Activated naive CD8-positive, alpha-beta T cell treated with anti-CD3 and anti-CD28 coated beads for 36 hours (primary cell): ENCODE measurements at places on chromosomes 1 and 21. TPM values are rescaled to one million over a fixed set of nuclear protein-coding genes. Genes with fewer than 3 reads are reported as not detected.

GRCh38 chr1:209546390-209547085 lies 37.0 kb upstream of the CAMK1G start:
- peaks cover 4% of the 10 kb centered on the region for H3K4me1 ChIP-seq
- no peak overlapping the region for H3K27ac ChIP-seq

DNA sequence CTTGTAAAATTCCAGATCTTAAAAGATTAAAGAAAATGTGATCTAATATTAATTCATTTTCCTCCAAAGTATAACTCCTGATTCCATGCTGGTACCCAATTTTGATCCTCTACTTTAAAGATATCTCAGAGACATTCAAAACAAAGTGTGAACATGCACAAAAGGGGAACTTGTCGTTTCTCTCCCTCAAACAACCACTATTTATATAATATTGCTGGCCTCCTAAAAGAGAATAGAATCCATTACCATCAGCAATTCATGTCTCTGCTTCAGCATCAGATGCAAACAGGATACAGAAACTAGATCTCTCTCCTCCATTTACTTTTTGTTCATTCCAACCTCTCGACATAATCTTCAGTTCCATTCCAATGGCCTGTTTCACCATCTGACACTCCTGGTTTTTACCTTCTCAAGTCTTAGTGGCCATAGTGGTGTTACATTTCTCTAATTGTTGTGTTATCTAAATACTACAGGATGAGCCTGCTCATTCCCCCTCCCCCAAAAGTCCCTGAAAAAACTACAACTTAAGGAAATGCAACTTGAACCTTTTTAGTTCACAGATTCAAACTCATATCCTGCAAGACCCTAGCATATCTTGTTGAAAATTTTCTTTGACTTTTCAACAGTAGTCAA lies 4.1 kb downstream of the NRIP1 start:
- no peak for DNase-seq
- H3K36me3 ChIP-seq, result peaks cover 8% of the 10 kb centered on the region
- H3K4me1 ChIP-seq, result peaks cover 66% of the 10 kb centered on the region
- no peaks in the 10 kb centered on the region for H3K27me3 ChIP-seq

GRCh38 chr1:197850042-197850441 lies 52.4 kb upstream of the C1orf53 start:
- no peak overlapping the region for H3K27ac ChIP-seq
- H3K27me3 ChIP-seq, result peaks cover 3% of the 10 kb centered on the region
- H3K4me3 ChIP-seq, result no peak overlapping the region

- peaks cover 45% of the 10 kb centered on the region for H3K4me1 ChIP-seq
- H3K4me3 ChIP-seq, result peak overlapping the region; percentile 82
- H3K27me3 ChIP-seq, result no peaks in the 10 kb centered on the region
- H3K36me3 ChIP-seq, result peaks cover 18% of the 10 kb centered on the region
- no peak for DNase-seq
Observed at GRCh38 chr21:43728154-43728466, 9.2 kb downstream of the PDXK start.

DNA sequence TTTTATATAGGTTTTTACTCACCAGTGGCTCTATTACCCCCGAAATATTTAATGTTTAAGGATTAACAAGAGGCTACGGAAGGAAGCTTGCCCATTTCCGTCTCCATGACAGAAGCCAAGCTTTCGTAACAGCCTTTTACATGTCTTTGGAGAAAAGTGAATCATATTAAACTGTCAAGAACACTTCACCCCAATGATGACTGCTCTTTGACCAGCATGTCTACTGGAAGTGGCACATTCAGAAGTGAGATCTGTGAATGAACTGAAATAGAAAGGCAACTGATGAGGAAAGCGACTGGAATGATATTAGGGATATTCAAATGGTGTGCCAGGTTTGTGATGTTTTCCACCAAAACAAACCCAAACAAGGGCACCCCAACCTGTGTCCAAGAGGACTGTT lies 8.5 kb upstream of the PRDM15 start:
- H3K36me3 ChIP-seq, result no peaks in the 10 kb centered on the region
- no peak overlapping the region for H3K27ac ChIP-seq
- no peak for DNase-seq
- H3K4me1 ChIP-seq, result no peaks in the 10 kb centered on the region

GRCh38 chr21:32089766-32090165 lies 189.1 kb downstream of the MIS18A start:
- H3K36me3 ChIP-seq, result no peaks in the 10 kb centered on the region
- no peak for DNase-seq
- H3K4me3 ChIP-seq, result no peak overlapping the region
- H3K27ac ChIP-seq, result no peak overlapping the region

Gene RCAN1
- total RNA-seq, result 13.2 TPM

GRCh38 chr1:218317061-218317460 lies 28.1 kb upstream of the TGFB2 start:
- peaks cover 3% of the 10 kb centered on the region for H3K4me1 ChIP-seq
- DNase-seq, result no peak
- no peak overlapping the region for H3K27ac ChIP-seq
- no peak overlapping the region for H3K4me3 ChIP-seq

GRCh38 chr1:17122521-17123164 lies 3.4 kb upstream of the PADI2 start:
- peaks cover 15% of the 10 kb centered on the region for H3K4me1 ChIP-seq
- no peak overlapping the region for H3K27ac ChIP-seq
- H3K27me3 ChIP-seq, result peaks cover 47% of the 10 kb centered on the region
- no peak overlapping the region for H3K4me3 ChIP-seq
- DNase-seq, result no peak

Gene PERM1
- total RNA-seq, result not detected

DNA sequence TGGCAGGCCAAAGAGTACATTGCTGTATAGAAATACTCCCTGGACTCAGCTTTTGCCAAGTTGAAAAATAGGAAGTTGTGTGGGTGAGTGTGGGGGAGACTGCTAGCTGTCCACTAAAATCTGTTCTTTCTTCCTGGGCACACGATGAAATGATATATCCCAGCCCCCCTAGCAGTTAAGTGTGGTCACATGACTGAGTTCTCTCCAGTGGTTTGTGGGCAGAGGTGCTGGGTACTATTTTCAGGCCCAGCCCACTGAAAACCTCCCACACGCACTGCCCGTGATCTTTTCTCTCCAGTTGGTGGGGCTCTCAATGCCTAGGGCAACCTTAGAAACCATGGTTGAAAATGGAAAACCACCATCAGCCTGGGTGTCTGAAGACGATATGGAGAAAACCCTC lies 119.7 kb upstream of the LMO4 start:
- no peak for DNase-seq
- peaks cover under 1% of the 10 kb centered on the region for H3K4me1 ChIP-seq
- H3K27me3 ChIP-seq, result peaks cover 36% of the 10 kb centered on the region
- H3K36me3 ChIP-seq, result no peaks in the 10 kb centered on the region
- no peak overlapping the region for H3K4me3 ChIP-seq

Gene LAMB3
- 0.88 TPM for total RNA-seq

- H3K27me3 ChIP-seq, result peaks cover 31% of the 10 kb centered on the region
- H3K4me1 ChIP-seq, result no peaks in the 10 kb centered on the region
- H3K36me3 ChIP-seq, result no peaks in the 10 kb centered on the region
- H3K27ac ChIP-seq, result no peak overlapping the region
- DNase-seq, result no peak
Observed at GRCh38 chr1:241413386-241413785, 56.4 kb upstream of the RGS7 start.

- no peak overlapping the region for H3K4me3 ChIP-seq
- peaks cover 9% of the 10 kb centered on the region for H3K27me3 ChIP-seq
- no peak overlapping the region for H3K27ac ChIP-seq
- DNase-seq, result no peak
- H3K36me3 ChIP-seq, result no peaks in the 10 kb centered on the region
Observed at GRCh38 chr21:45306453-45306831, 18.7 kb upstream of the POFUT2 start.

Gene CHIT1
- 0.56 TPM for total RNA-seq

DNA sequence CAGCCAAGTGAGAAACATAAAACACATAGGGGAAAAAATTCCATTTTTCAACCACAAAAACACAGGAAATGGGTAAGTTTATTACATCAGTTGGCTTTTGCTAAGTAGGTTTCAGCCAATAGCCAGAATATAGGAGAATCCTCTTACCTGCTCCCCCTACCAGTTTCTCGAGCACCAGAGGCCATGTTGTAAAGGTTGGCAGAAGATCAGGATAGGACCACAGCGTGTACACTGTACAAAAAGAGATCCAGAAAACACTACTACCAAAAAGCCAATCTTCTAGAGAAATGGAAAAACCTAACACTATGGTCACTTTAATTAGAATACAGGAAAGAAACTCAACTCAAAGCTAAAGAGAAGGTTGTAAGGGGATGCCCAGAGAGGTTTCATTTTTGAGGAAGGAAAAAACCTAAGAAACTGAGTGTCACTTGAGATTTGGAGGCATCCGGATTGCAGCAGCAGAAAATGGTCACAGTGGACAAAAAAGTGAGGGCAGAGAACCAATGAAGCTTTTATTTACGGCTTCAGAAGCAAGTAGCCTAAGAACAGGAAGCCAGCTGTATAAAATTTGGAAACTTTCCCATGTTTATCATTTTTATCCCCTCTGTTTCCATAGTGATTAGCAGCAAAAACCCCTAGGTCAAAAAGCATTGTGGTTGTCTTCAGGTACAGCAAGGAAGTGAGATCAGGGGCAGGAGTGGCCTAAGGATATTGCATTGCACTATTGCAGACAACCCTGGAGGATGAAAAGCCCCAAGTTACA lies 2.9 kb downstream of the EIF2D start:
- peak overlapping the region; percentile 92 for H3K27ac ChIP-seq
- H3K27me3 ChIP-seq, result no peaks in the 10 kb centered on the region
- H3K4me1 ChIP-seq, result peaks cover 46% of the 10 kb centered on the region
- peak; percentile 35 for DNase-seq

Gene CNIH3
- 1.4 TPM for total RNA-seq

Gene C21orf58
- total RNA-seq, result 17.0 TPM

DNA sequence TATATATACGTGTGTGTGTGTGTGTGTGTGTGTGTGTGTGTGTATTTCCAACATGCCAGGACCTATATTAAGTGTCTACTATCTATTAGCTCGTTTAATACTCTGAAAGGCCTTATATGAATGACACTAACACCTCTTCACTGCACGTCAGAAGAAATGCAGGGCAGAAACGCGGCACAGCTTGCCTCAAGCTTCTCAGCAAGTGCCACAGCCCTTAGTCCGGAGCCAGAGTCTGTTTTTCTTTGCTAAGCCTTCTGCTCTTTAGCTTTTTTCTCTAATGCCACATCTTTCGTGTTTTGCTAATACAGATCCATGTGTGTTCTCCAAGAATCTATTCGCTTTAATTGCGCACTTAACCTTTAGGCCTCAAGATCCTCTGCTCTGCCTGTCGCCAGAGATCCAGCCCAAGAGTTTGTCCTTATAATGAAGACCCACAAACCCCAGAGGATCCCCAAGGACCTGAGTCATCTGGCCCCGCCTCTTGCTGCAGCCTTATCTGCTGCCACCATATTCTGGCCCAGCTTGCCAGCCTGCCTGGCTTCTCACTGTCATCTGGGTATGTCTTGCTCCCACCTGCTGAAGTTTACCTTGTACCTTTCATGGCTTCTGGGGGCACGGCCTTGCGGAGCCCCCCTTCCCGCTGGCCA lies 2.0 kb upstream of the TRIM58 start:
- H3K27ac ChIP-seq, result no peak overlapping the region
- peaks cover 1% of the 10 kb centered on the region for H3K36me3 ChIP-seq
- peaks cover 47% of the 10 kb centered on the region for H3K27me3 ChIP-seq
- DNase-seq, result no peak

DNA sequence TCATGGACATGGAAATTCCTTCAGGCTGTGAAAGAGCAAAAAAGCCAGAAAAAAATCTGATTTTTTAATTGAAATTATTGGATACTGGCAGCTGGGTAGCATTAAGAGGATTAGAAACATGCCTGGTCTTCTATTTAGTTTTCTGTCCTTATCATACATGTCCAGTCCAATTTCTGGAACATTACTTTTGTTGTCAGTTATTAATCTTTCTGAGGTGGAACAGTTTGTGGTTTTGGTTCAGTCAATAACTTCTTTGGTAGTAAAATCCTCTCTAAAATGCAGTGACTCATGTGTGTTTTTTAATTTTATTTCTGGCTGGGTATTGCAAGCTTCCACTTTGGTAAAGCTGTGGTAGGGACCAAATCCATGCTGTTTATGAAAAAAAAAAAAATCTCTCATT lies 687.0 kb upstream of the ADGRL2 start:
- no peaks in the 10 kb centered on the region for H3K36me3 ChIP-seq
- H3K27ac ChIP-seq, result no peak overlapping the region
- DNase-seq, result no peak
- H3K27me3 ChIP-seq, result no peaks in the 10 kb centered on the region
- H3K4me1 ChIP-seq, result no peaks in the 10 kb centered on the region
- no peak overlapping the region for H3K4me3 ChIP-seq

Gene PTGS2
- 0.21 TPM for total RNA-seq

Gene CLCA1
- not detected for total RNA-seq

Gene LRRC7
- total RNA-seq, result not detected

Gene SPATA46
- total RNA-seq, result not detected

Gene TNFRSF18
- 52.5 TPM for total RNA-seq

Gene LCE1D
- total RNA-seq, result not detected

Gene SPATA6
- total RNA-seq, result 1.1 TPM

GRCh38 chr21:39593522-39593921 lies 19.2 kb upstream of the B3GALT5 start:
- no peak for DNase-seq
- no peak overlapping the region for H3K4me3 ChIP-seq
- no peaks in the 10 kb centered on the region for H3K4me1 ChIP-seq
- H3K27ac ChIP-seq, result no peak overlapping the region
- no peaks in the 10 kb centered on the region for H3K36me3 ChIP-seq

DNA sequence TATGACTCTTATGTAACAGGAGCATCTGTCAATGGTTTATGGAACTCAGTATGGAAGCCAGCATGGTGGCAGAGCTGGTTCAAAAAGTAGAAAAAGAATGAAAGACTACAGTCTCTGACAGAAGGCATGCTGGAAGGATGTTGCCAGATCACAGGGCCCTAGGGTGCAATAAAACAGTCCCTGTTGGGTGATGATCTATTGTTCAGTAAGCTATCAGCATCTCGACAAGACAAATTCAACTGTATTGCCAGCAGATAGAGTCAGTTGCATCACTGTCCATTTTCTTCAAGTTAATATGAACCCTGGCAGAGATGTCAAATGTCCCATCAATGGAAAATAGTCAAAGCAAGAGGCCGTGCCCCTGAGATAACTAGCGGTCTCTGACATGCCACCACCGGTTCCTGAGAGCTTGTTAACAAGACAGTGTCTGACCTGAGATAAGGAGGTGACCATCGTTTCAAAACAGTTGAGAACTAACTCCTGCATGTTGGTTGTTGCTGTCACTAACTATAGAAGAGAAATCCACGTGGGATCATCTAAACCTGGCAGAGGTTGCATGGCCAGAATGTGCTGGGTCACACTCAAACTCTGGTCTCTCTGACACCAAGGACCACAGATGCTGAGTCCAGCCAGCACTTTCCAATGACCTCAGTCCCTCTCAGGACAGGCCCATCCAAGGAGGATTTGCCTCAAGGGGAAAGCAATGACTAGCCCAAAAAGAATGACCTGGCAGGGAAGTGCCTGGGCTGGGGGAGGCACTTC lies 125.9 kb downstream of the RIPK4 start:
- H3K27ac ChIP-seq, result no peak overlapping the region
- no peak overlapping the region for H3K4me3 ChIP-seq
- DNase-seq, result no peak

DNA sequence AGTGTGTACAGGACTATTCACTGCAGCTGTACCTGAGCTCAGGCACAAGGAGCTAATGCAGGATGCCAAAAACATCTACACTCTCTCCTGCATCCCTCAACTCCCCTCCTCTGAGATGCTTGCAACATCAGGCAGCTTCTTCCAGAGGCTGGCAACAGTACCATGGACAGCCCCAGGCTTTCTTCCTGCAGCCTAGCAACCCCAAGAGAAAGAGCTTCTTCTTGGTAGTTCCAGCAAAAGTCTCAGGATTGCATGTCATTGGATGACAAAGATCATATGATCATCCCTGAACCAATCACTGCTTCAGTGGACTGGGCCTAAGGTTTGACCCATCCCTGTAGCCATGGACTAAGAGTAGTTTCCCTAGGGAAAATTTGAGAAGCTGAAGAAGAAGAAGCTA lies 46.7 kb downstream of the CAMK2N1 start:
- peaks cover 15% of the 10 kb centered on the region for H3K27me3 ChIP-seq
- H3K4me1 ChIP-seq, result peaks cover 1% of the 10 kb centered on the region
- no peak overlapping the region for H3K27ac ChIP-seq

Gene ARHGAP29
- not detected for total RNA-seq
